ENCODE measurements at places on chromosomes 11 and 22.

- DNase-seq: no peak
These were observed 30.8 kb upstream of the PICK1 start for GRCh38 chr22:38026130-38027111.

DNA sequence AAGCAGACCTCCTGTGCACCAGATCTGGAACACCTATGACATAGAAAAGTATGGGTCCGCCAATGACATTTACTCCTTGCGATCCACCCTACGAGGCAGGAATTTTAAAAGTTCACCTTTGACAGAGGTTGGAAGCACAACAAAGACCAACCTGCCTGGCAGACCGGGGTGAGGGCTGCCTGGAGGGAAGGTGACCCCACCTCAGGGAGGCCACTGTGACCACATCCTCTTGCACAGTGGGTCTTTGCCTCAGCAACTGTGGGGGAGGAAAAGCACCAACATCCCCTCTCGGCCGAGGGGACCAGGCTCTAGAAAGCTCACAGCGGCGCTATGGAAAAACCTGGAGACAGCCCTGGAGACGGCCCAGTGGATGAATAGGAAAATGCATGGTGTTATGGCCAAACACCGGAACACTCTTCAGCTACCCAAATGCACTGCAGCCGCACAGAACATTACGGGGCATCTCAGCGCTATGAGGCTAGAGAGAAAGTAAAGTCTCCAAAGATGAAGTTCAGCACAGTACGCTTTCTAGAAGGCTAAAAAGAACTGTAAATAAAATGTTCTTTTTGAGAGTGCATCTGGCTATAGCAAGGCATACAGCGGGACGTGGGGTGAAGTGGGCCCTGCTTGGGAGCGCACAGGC, 1.8 kb upstream of the SHISAL1 start:
- no peak for DNase-seq

DNA sequence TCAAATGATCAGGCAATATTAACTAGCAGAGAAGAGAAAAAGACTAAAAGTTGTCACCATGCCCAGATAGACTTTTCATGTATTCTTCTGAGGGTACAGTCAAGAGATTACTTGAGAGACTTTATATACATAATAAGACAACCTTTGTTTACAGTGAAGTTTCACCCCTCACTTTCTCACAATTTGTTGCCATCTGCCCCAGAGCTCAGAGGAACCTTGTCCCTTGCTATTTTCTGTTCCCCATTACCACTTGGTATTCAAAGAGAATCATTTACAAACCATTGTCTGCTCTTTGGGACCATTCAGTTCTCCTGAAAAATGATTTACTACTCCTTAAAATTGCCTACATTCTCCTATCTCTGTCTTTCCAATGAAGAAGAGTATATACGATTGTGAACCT, 544.6 kb downstream of the CNTN5 start:
- DNase-seq: no peak

- DNase-seq: no peak
These were observed 42.2 kb upstream of the DNAJB7 start for GRCh38 chr22:40904101-40904500.

- DNase-seq: no peak
These were observed 9.0 kb upstream of the ATG16L2 start for GRCh38 chr11:72805216-72805615.

DNA sequence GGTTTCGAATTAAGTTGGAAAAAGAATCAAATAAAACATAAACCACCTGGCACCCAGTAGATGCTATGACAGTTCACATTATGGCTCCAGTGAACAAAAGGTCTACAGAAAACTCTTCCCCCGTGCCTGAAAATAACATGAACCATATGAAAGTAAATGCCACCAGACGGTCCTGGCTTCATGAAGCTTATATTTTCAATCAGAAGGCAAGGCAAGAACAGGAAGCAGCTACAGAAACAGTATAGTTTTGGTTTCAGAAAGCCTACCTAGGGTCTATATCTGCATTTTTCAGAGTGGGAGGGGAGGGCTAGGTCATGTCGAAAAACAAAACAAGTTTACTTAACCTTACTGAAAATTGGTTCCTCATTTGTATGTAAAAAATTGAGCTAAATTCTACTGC, 9.8 kb downstream of the RAB30 start:
- no peak for DNase-seq

GRCh38 chr11:100895449-100895848, 208.4 kb downstream of the ARHGAP42 start:
- no peak for DNase-seq

GRCh38 chr22:43377896-43378704, 33.7 kb upstream of the MPPED1 start:
- peak; percentile 25 for DNase-seq

- DNase-seq: no peak
These were observed 14.5 kb downstream of the LRP4 start for GRCh38 chr11:46903846-46904245.

DNA sequence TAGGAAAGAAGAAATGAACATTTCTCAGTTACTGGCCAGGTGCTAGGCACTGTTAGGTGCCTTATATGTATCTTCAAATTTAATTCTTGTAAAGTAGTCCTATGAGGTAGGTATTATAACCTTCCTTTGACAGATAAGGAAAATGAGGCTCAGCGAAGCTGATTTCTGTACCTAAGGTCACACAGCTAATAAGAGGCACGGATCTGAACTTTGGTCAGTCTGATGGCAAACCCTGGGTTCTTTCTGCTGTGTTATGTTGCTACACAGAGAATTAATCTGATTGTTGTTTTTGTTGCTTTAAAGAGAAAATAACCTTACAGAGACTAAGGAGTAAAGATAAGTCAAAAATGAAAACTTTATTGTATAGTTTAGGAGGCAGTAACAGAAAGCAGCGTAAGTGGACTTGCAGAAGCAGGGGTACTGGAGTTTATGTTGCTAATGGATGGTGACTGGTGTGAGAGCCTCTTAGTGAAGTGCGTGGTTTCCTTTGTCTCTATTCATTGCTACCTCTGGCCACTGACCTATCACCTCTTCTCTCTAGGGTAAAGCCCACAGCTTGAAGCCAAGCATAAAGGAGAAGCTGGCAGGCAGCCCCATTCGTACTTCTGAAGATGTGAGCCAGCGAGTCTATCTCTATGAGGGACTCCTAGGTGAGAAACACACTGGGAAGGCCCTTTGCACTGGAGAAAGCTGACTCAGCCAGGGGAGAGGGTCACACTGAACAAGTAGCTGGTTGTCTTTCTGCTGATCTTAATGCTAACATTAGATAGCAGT, 38.3 kb downstream of the MADD start:
- no peak for DNase-seq

- no peak for DNase-seq
These were observed 1.1 kb upstream of the BIRC2 start for GRCh38 chr11:102345904-102346303.

DNA sequence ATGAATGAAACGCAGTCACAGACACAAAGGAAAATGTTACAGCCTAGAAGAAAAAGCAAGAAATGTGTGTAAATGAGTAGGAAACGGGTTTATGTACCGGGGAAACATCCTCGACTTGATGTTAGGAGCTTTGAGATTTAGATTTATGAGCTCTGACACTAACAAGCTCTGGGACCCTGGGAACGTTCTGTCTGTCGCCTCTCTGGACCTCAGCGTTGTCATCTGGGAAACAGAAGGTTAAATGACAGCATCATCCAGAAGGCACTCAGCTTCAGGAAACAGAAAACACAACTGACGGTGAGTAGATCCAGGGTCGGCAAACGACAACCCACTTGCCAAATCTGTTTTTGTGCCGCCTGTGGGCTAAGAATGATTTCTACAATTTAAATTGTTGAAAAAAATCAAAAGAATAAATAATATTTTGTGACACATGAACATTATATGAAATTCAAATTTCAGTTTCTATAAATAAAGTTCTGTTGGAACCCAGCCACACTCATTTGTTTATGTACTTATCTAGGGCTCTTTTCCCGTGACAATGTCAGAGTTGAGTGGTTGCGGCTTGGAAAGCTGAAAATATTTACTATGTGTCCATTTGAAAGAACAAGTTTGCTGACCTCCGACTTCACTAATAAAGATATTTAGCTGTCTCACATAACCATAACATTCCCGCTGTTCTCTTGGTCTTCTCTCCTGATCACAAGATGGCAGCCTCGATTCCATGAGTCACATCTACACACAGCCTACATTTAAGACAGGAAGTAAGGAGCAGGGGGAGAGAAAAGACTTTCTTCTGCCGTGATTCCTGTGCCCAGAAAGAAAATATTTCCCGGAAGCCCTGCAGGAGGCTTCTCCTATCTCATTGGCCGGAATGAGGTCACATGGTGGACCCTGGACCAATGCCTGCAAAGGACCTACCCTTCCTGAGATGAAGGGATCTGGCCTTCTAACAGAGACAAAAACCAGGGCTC, 47.1 kb upstream of the SYT13 start:
- DNase-seq: no peak

GRCh38 chr22:49735901-49736421, 91.7 kb downstream of the BRD1 start:
- DNase-seq: no peak

- DNase-seq: no peak
These were observed 50.5 kb upstream of the POU2AF2 start for GRCh38 chr11:111194860-111195568.

DNA sequence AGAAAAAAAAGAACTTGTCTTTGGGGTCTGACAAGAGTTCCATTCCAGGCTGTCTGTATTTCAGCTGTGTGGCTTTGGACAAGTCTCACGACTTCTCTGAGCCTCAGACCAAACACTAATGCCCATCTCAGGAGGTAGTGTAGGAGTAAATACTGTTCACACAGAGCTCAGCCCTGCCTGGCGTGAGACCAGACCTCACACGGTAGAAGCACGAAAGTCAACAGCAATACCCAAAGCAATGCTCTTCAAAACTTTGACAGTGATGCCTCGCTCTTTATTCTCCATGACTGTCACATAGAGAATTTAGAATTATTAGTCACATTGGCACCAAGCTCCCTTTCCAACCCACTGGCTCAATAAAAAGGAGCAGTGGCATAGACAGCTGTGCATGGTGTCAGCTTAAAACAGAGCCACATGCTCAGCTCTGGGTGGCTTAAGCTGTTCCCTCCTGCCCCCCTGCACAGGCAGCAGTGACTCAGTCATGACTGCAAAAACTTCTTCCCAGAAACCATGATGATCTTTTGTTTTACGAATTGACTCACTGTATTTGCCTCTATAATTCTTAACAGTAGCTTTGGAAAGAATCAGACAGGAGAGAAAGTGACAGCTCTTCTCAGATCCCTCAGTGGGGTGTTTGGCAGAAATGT, 74.0 kb upstream of the PHF21B start:
- DNase-seq: no peak

GRCh38 chr11:129995163-129995562, 7.5 kb downstream of the PRDM10 start:
- DNase-seq: no peak

- peak; percentile 61 for DNase-seq
These were observed 4.3 kb upstream of the CHID1 start for GRCh38 chr11:914747-915501.
